ENCODE measurements at places on chromosomes 3 and 15.
A peak's percentile ranks its signal among the peaks of the same experiment; 100 is the strongest.

DNA sequence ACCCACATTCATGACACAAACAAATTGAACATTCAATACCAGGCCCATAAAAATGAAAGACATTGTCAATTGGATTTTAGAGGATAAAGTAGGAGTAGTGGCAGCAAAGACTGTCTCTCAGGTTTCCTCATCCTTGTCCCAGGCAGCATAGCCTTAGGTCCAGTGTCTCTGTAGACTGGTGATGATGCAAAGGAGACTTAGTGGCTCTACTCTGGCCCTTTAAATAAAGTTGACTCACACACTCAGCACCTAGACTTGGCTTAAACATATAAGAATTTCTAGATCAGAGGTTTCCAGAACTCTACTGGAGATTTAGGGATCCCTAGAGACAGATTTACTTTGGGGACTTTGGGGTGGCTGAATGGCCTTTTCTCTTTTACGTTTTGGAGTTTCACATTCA is 166.6 kb downstream of the NR1D2 start:
- no peak for DNase-seq

- DNase-seq: no peak
Measured at GRCh38 chr3:71384837-71385716, 198.5 kb downstream of the FOXP1 start.

DNA sequence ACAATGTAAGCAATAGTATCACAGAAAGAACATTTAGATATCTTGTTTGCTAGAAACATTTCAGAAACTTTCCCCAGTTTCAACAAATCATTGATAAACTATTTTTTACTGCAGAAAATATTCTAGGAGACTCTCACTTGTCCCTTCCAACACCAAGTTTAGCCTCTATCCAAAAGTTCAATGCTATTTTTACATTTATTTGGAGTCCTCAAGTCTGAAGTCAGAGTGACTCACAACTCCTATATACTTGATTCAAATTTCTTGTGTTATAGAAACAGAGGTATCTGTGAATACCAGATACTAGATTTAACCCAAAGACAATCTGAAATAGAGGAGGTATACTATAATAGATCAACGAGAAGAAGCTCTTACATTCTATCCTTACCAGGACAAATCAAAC is 49.6 kb downstream of the RFX7 start:
- no peak for DNase-seq

GRCh38 chr3:193865896-193866480 is 270.0 kb upstream of the HES1 start:
- no peak for DNase-seq

DNA sequence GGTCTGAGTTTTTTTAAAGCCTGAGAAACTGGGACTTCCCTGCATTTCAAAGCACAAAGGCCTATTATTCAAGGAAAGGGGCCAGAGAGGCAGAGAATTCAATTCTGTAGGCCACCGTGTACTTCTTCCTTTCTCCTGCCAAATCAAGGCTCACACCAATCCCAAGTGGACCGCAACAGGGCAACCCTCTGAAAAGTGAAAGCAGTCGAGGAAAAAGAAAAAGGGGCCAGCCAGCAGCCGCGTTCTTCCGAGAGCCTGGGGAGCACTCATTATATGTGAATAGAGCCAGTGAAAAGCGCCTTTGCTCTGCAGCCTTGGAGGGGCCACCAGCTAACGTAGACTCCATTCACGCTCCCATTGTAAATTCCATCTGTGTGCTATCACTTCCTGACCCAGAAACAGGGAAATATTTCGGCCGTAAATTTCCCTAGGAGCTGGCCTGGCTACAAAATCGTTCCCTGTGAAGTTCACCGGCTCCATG is 45.9 kb upstream of the THUMPD3 start:
- peak; percentile 35 for DNase-seq

GRCh38 chr15:58401991-58402649 is 29.7 kb upstream of the LIPC start:
- DNase-seq: no peak

DNA sequence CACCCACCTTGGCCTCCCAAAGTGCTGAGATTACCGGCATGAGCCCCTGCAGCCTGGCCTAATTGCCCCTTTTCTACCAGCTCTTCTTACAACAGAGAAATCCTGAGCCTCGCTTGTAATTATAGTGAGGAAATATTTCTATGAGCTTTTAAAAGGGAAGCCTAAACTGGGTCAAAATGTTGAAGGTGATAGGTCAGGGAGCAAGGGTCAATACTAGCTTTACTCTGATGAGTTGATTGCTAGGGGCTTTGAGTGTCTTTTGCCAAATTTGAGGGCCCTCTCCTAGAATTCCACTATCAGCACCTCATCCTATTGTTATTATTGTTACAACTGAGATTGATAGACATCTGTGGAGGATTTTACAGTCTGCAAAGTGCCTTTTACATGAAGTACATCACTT is 62.4 kb upstream of the PIAS1 start:
- DNase-seq: no peak

DNA sequence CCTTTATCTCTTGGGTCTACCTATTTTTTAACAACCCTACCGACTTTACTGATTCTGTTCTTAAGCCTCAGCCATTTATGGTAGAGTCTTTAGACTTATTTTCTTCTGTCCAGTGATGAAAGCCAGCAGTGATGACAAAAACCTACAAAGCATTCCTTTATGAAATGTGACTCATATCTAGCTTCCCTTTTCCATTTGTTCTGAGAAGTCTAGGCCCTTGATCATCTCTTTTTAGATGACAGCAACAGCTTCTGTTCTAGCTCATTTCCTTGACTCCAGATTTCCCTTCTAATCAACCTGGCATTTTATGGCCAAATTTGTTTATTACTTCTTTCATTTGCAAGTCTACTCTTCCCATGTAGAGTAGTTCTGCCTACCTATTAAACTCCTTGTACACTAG is 36.1 kb downstream of the CFAP44 start:
- no peak for DNase-seq

DNA sequence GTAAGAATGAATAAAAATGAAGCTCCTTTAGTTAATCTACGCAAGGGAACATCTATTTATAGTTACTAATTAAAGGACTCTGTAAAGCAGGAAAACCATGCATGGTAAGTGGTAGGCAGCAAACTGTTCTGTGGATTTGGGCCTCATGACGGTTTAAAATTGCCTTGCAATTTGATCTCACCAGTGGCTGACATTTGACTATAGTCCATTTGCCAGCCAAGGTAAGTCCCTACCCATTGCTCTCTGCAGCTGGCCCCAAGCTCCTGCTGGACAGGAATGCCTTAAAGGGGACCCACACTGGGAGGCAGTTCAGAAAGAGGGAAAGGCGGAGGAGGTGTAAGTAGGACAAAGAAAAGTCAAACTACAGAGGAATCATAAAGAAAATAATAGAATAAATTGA is 203.3 kb downstream of the PLCL2 start:
- no peak for DNase-seq

DNA sequence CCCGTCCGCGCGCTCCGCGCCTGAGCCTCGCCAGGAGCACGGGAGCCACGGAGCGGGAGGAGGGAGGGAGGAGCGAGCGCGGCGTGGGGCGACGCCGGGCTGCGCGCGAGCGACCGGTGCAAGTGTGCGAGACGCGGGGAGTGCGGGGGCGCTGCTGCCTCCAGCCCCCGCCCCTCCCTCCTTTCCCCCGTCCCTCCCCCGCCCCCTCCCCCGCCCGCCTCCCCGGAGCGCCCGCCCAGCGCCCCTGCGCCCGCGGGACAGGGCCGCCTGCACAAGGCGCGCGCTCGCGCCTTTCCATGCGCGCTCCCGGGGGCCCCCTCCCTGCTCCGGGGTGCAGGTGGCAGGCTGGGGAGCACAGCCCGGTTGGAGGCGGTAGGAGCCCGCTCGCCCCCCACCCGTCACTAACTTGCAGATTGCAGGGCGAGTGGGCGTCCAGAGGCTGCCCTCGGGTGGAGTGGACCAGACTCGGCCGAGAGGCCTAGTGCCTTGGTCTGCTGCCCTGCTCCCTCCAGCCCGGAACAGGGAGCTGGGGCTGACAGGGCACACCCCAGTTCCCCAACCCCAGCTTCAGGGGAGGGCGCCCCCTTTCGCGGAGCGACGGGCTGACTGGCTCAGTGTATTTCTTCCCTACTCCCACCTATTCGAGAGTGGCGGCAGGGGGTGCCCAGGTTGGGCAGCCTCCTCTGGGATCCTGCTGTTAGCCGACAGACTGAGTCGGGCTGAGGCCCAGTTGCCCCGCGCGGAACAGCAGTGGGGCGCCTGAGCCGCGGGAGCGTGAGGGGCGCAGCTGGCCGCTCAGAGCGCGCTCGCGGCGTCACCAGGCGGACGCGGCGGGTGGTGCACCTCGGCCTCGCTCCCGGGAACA is at the start of gene WNT7A:
WNT7A (minus strand) TSS at position 126 of the 865 bp plus-strand sequence. CDS start 255 bp downstream, outside the sequence.
- DNase-seq: no peak

- DNase-seq: no peak
Measured at GRCh38 chr15:37967788-37968187, 33.3 kb downstream of the TMCO5A start.

DNA sequence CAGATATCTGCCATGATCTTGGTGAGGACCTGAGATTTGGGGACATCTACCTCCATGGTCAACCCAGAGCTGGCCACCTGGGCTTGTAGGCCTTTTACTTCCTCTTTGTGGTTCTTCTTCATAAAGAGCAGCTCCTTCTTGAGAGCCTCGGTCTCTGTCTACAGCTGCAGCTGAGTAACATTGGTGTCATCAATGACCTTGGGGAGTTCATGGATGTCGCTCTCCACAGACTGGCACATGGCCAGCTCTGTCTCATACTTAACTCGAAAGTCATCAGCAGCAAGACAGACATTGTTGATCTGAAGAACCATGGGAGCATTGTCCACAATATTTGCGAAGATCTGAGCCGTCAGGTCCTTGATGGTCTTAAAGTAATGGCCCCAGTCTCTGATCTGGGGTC is 15.7 kb upstream of the RASA2 start:
- no peak for DNase-seq

DNA sequence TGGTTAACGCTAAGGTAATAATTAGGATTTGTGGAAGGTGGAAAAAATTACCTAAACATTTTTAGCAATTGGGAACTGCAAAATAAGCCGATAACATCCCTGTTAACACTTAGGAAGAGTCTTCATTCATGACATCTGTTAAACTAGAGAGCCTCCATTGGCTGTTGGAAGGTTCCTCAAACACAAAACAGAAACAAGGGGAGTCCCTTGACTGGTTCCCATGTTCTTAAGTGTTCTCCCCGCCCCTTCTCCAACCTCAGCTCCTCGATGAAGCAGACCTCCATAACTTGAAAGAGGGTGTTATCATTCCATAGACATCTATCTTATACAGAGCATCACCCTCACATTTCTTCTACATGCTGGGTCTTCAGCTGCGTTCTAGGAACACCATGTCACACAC is 2.5 kb downstream of the SLC22A13 start:
- DNase-seq: no peak

DNA sequence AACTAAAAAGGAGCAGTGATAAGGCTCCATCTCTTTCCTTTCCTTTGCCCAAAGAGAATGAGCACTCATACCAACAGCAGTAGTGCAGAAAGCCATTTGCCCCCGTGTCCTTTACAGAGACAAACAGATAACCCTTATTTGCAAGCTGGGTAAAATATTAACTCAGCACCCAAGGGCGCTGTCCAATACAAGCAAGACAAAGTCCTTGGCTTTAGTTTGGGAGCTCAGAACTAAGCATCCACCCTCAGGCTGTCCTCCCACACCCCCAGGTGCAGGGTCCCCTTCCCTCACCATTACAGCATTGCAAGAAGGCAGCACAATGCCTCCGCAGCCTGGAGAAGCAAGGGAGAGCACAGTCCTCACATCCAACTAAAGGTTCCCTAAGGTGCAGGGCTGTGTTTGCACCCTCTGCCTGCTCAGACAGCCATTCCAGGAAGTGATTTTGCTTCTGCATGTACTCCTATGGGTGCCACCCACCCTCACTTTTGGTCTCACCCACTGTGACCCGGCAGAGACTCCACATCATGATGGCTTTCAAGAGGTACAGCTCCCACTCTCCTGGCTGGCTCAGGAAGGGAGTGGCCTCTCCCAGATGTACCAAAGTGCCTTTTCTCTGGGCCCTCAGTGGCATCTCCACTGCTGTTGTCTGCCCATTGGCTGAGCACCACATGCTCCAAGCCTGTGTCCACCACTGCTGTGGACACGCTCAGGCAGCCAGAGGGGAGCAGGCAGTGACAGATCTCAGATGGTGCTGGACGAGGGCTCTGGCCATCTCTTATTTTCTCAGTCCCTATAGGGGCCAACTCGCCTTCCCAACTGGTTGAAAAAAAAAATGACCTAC is 34.1 kb upstream of the HES1 start:
- no peak for DNase-seq

DNA sequence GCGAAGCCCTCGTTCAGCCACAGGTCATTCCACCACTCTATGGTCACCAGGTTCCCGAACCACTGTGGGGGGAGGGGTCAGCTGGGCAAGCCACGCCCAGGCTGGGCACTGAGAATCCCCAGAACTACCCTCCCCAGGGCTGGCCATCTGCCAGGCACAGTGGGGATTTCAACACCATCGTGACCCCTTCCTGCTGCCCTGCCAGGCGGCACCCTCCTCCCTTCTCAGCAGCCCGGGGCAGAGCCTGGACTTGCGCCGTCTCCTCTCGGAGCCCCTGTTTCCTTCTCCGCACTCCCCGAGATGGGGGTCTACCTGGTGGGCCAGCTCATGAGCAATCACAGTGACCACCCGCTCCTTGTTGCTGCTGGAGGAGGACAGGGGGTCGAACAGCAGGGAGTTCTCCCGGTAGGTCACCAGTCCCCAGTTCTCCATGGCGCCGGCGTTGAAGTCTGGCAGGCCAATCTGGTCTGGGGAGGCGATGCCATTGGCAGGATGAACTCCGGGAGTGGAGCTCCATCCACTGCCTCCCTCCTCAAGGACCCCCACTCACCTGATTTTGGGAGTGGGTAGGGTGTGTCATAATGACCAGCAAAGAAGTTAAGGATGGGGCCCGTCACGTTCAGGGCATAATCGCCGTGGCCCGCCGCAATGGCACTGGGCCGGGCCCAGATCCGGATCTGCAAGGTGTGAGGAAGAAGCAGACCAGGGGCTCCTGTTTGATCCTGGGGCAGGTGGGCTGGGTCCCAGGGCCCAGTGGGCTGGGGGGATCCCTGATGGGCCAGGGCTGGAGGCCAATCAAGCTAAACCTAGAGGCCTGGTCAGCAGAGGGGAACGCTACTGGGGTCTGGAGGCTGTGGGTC is 10.5 kb downstream of the ANPEP start:
- DNase-seq: no peak

All from left ventricle myocardium superior (tissue), 1 donor.